ENCODE measurements at places on chromosomes 2 and 18. TPM values are rescaled to one million over a fixed set of nuclear protein-coding genes. Genes with fewer than 3 reads are reported as not detected.

The HS6ST1 gene
- total RNA-seq, result 7.6 TPM

DNA sequence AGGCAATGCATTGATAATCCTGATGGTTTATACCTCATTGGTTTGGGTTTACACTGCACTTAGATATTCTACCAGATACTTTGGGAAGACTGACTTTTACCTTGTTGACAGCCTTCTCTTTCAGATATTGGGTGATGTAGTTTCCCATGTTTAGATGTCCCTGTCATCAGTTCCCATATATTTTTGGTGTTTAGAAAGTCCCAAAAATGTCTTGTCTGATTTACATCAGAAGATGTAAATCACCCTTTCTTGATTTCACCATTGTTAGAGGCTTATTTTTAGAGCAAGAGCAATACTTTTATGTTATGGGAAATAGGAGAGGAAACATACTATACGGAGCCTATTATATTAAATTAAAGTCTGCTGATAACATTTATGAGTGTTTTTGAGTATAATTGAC, 14.4 kb upstream of the CCDC102B start:
- no peak for DNase-seq

- no peak for DNase-seq
Observed at GRCh38 chr2:16031848-16032159, 91.5 kb downstream of the MYCN start.

The DNAH7 gene
- 0.03 TPM for total RNA-seq

The KCNG3 gene
- total RNA-seq, result 0.25 TPM
